ENCODE measurements at places on chromosomes 13 and 19.

DNA sequence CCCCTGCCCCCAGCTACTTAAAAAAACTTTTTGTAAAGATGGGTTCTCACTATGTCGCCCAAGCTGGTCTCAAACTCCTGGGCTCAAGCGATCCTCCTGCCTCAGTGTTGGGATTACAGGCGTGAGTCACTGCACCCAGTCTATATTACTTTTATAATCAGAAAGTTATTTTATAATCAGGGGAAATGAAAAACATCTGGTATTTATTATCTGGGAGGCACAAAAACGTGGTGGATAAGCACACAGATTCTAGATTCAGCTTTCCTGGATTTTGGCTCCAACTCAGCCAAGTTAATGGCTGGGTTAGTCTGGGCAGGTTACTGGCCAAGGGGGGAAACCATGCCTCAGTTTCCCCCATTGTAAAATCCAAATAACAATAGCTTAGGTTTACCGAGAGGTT, 24.7 kb downstream of the KEAP1 start:
- DNase-seq: no peak

GRCh38 chr13:22040810-22041364, 370.0 kb downstream of the FGF9 start:
- DNase-seq: no peak

- DNase-seq: no peak
Observed at GRCh38 chr19:8257052-8257443, 47.9 kb downstream of the CERS4 start.

GRCh38 chr19:53903055-53903680, 5.9 kb upstream of the CACNG7 start:
- no peak for DNase-seq

DNA sequence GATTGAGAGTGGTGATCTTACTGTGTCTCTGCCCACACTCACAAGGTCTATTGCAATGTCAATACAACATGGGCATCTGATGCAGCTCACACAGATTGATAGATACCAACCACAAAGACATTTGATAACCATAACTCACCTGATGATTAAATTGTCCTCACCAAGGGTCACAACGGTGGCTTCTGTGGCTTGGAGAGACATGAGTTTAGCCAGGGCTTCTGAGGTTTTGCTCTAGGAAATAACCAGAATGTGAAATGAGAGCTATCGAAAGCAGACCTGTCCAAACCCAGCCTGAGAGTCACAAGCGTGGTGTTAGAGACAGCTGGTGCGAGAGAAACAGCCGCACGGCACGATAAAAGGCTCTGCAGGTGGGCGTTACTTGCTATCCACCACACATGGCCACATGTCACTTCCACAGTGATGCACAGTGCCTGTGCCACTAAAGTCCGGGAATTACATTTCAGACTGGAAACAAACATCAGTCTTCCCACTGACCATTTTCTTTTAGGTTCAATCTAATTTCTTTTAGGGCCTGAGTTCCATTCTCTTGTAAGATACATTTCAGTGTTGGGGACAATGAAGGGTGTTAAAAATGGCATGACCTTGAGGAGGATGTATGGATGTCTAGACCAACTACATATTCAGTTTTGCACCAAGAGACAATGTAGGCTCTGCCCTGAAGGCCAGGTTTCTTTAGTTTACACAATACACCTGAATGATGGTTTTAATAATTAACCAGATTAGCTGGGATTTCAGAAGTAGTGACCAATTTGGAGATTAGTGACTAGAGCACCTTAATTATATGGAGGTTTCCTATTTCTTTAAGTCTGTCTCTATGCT, 53.7 kb downstream of the ATP7B start:
- no peak for DNase-seq

DNA sequence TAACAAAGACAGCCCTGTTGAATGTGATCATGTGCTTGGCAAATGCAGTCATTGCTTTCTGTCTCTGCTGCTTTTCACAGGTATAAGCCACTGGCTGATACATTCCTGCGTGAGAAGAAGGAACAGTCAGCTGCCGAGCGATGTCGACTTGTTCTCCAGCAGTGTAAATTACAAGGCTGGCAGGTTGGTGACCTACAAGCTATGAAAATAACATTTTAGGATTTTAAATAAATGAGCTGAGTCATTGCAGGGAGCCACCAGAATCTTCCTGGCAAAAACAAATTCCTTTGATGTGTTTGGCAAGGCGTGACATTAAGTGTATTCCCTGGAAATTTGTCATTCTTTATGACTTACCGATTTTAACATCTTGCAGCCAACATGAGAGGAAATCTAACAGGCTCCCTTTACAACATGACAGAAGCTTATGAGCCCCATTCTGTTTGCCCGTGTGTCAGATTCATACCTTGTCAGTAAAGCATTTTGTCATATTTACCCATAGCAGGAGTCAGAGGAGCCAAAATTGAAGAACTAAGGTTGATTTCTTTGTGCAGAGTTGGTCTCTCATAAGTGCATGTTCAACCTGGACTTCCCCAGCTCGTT, 471.4 kb downstream of the MYO16 start:
- DNase-seq: no peak

DNA sequence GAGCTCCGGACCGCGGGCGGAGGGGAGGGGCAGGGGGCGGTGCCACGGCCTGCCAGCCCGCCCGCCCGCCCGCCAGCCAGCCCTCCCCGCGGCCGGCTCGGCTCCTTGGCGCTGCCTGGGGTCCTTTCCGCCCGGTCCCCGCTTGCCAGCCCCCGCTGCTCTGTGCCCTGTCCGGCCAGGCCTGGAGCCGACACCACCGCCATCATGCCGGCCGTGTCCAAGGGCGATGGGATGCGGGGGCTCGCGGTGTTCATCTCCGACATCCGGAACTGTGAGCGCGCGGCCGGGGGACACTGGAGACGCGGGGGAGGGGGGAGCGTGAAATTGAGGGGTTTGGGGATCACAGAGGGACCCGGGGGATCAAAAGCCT, at the start of gene AP2A1:
Gene AP2A1, plus strand, starts transcription at position 72 of the 370 bp plus-strand sequence. Its CDS starts 133 bp downstream, at position 205.
- no peak for DNase-seq

- DNase-seq: no peak
Observed at GRCh38 chr13:20151612-20152011, 9.2 kb downstream of the GJA3 start.

GRCh38 chr13:30895773-30896172, 10.3 kb upstream of the MEDAG start:
- DNase-seq: no peak

DNA sequence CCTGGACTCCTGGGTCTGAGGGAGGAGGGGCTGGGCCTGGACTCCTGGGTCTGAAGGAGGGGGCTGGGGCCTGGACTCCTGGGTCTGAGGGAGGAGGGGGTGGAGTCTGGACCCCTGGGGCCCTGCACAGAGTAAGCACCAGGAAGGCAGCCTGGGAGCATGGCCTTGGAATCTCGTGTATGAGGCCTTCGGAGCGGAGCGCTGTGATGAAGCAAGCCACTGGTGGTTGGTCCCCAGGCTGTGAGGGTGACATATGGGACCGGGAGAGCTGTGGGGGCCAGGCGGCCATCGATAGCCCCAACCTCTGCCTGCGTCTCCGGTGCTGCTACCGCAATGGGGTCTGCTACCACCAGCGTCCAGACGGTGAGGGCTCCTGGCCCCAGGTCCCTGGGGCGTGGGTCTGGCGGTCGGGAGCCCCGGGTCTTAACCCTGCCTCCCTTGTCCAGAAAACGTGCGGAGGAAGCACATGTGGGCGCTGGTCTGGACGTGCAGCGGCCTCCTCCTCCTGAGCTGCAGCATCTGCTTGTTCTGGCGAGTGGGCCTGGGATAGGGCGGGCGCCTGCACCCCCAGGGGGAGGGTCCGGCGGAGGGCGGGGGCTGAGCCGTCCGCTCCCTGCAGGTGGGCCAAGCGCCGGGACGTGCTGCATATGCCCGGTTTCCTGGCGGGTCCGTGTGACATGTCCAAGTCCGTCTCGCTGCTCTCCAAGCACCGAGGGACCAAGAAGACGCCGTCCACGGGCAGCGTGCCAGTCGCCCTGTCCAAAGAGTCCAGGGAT, 918 bp downstream of the TMEM190 start:
- DNase-seq: no peak

DNA sequence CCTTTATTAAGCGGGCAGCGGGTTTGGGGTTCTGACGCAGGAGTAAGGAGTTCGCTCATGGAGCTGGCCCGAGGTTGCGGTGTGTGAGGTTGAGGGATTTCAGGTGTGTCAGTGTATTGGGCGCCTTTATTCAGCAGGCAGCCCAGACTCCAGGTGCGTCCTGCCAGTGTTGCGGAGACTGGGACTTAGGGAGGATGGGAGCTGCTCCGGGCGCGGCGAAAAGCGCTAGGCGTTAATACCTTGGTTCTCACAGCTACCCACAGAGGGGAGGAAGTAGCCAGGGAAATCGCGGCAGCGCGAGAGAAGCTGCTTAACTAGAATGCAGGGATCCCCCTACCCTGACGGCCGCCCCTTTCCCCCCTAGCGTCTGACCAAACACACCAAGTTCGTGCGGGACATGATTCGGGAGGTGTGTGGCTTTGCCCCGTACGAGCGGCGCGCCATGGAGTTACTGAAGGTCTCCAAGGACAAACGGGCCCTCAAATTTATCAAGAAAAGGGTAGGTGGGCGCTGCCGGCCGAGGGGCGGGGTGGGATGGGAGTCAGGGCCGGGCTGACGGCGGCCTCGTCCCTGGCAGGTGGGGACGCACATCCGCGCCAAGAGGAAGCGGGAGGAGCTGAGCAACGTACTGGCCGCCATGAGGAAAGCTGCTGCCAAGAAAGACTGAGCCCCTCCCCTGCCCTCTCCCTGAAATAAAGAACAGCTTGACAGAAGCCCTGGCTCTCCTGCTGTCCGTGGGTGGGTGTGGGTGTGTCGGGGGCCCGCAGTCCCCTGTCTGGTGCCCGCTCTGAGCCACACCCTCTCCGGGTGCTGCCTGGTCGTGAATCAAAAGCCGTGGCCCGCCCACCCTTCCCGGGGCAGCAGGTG, 1.1 kb downstream of the RPL36 start:
- no peak for DNase-seq

- DNase-seq: no peak
Observed at GRCh38 chr19:5680437-5681368, at the start of the genes HSD11B1L and MICOS13. TSS of gene HSD11B1L (plus strand) at chr19:5681027. CDS start at chr19:5684833, 3,806 bp downstream. TSS of gene MICOS13 (minus strand) at chr19:5680516. CDS start at chr19:5680486, 30 bp downstream.

DNA sequence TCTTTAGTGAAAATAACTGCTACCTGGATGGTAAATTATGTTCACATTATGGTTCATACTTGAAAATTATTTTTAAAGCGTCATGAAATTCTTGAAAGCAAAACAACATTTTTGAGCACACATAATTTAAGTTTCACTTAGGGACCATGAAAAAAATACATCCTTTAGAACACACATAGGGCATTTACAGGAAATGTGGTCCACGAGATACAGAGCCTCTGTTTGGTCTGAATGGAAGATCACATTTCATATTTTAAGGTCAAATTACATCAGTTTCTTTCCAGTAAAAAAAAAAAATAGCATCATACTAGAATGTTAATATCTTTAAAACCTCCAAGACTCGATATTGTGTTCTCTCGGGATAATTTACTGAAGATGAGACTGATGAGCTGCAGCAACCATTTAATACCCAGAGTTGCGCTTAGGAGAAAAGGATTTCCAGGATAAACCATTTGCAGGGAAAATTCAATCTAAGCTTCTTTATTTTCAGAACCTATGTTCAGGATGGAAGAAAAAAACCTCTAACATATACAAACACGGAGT, 720.7 kb downstream of the DIAPH3 start:
- no peak for DNase-seq

DNA sequence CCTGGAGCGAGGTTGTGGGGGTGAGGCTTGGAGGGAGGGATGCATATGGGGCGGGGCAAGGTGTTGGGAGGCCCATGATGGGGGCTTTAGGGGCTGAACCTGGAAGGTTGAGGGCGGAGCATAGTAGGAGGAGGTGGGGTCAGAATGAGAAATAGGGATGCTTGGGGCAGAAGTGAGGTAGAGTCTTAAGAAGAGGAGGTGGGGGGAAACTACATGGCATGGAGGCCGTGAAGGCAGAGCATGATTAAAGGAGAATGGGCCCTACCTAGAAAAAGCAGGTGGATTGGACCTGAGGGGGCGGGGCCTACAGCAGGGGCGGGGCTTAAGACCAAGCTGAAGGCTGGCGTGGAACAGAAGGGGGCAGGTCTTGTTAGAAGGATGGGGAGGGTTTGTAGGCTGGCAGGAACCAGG, 799 bp downstream of the NR1H2 start:
- DNase-seq: no peak

GRCh38 chr19:5487222-5487621, 32.0 kb downstream of the ZNRF4 start:
- DNase-seq: no peak

DNA sequence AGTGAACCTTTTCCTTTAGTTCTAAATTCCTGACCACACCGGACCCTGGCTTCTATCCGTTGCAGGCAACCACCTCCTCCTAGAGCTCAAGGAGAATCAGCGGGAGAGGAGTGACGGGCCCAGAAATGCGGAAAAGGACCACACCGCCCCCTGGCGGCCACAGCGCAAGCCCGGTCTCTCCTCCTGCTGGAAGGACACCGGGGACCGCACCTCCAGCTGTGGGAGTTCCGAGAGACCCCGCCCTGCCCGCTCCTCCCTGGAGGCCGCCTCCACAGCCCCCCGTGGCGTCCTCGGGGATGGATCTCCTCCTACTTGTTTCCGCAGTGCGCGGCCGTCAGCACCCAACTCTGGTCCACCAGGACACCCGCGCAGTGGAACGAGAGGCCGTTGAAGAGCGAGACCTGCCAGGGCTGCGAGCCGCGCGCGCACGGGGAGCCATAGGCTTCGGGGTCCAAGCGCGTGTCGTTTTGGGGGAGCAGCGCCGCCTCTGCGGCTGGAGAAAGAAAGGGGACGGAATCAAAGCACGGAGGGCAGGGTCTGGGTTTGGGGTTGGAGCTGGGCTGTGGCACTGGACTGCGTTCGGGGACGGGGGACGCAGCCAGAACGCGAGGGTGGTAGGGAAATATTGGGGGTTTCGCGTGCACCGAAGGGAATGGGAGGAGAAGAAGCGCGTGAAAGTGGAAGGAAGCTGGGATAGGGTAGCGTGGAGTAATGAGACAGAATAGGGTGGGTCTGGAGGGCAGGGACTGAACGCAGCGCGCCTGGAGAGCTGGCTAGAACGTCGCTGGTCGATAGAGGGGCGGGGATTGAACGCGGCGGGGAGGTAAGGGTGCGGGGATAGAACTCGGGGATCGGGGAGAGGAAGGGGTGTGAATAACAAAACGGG, 2.5 kb downstream of the KLK10 start:
- DNase-seq: no peak

DNA sequence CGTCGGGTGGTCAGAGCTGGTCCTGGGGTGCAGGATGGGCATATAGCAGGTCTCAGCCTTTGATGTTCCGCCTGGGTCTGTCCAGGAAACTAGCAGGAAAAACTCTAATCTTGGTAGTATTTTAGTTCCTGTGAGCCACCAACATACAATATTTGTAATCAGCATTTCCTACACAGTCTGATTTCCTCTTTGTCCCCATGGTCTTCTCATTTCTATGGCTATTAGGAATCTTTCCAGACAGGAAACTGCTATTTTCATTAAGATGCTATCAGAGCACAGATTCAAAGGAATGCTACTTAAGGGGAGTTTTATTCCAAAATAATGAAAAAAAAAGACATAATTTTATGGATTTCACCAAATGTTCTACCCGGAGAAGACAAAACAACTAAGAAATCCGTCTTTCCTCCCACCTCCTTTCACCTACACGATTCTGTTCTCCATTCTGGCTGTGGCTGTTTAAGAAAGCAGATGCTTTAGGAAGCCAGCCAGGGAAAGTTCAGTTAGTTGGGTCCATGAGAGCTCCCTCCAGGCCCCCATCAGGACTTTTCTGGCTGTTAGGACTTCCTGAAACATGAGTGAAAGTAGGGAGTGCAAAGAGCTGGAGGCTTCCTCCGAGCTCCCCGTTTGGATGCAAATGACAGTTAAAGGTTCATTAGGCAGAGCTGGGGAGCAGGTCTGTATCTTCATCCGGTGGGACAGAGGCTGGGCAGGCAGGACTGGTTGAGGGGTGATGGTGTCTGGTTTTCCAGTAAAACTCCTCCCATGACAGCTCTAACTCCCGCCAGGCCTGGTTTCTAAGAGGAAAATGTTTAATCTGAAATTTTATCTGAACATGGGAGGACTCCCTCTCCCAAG, 36.3 kb downstream of the SHISA2 start:
- DNase-seq: no peak
